ENCODE measurements at places on chromosomes 3 and 15.
A peak's percentile ranks its signal among the peaks of the same experiment; 100 is the strongest.

- no peak for DNase-seq
These were observed 20.5 kb upstream of the ENTPD3 start for GRCh38 chr3:40366203-40367162.

GRCh38 chr3:78940128-78940527 is 827.7 kb downstream of the ROBO1 start:
- no peak for DNase-seq

- peak; percentile 14 for DNase-seq
These were observed 522 bp downstream of the MED12L start for GRCh38 chr3:151085889-151086483.

GRCh38 chr3:188929137-188929536 is 242.6 kb upstream of the TPRG1 start:
- no peak for DNase-seq

GRCh38 chr15:65305776-65306175 is 1.3 kb downstream of the RNU5B-1 start:
- DNase-seq: no peak

- DNase-seq: no peak
These were observed 262.4 kb downstream of the SLC9A9 start for GRCh38 chr3:143585720-143586456.

All from hepatic stellate cell (primary cell).